ENCODE measurements at places on chromosomes 4 and X.

DNA sequence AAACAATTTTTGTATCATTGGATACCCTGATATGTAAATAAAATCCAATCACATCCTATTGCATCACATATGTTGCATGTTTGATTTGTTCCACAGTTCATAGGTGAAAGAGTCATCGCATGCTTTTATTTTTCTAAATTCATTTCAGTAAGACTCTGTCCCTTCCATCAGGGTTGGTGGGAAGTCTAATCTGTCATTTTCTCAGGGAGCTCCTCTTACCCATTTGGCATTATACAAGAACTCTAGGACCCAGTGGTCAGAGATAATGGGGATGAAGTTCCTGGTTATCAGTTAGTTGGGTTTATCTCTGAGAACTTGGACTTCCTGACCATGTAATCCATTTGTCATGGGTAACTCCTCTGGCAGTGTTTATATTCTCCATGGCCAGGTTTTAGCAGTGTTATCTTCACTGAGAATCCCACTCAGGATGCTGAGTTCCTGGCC is 227.1 kb upstream of the JADE1 start:
- DNase-seq = no peak

- DNase-seq = no peak
These were observed 93.3 kb upstream of the MAML3 start for GRCh38 chr4:140247237-140247636.

DNA sequence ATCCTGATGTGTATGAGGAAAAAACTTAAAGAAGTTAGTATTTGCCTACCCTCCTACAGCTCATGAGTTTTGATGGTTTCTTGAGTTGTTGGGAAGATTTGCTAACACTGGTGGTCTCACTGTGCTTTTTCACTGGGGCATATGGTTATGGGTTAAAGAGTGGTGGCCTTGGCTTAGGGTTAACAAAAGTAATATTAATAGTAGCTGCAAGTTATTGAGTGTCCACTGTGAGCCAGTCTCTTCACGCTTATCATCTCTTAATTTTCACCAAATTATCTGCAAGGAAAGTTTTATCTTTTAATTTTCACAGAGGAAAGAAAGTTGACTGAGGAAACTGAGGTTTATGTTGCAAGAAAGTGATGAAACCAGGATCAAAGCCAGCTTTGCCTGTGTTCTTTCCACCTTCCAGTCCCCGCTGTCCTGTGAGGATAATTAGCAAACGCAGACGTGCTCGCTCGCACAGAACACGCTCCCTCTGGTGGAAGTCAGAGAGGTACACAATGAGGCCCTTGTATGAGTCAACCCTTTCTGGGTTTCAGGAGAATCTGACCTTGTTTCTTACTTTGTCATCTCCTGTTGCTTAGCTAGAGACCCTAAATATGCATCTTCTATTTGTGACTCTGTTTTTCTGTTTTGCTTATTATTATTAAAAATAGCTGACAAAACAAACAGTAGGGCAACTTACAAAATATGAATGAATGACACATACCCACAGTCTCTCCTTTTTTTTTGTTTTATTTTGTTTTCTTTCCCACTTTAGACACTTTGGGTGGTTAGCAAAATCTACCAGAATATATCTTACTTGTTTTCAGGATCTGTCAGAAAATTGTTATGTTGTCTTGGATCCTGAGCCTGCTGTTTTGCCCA is 94.3 kb downstream of the DDIT4L start:
- peak; percentile 74 for DNase-seq

GRCh38 chr4:4914965-4915845 is 55.7 kb downstream of the MSX1 start:
- DNase-seq = no peak

GRCh38 chrX:2462074-2462473 is 38.7 kb downstream of the DHRSX start:
- DNase-seq = no peak

Data from GM12865 (cell line).